ENCODE measurements at places on chromosomes 7 and 10.

GRCh38 chr7:41003611-41003940, 699.3 kb downstream of the INHBA start:
- peak; percentile 63 for DNase-seq

DNA sequence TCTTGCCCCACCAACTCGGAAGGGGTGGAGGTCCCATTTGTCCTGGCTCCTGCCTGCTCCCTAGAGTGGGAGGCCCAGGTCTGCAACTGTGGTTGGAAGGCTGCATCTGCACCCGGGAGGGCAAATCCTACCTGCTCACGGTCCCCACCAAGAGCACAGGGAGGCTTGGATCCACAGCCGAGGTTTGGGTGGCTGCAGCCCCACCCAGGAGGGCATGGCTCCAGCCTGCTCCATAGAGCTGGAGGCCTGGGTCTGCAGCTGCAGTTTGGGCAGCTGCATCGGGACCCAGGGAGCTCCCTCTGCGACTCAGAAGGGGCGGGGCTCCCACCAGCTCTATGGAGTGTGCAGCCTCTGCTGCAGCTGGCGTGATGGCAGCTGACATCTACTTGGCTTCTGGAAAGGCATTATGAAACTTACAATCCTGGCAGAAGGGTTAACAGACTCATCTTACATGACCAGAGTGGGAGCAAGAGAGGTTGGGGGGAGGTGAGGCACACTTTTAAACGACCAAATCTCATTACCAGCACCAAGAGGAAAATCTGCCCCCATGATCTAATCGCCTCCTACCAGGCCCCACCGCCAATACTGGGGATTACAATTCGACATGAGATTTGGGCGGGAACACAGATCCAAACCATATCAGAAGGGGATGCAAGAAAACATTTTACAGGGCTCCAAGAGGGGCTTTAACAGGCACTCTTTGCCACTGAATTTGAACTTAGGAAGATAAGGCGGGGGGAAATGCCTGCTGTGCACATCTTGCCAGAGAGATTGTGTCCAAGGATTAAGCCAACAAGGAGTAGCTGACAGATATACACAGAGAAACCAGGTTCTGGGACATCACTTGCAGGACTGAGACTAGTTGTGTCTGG, 8.2 kb upstream of the BLVRA start:
- no peak for DNase-seq

GRCh38 chr7:45359776-45360175, 202.2 kb downstream of the RAMP3 start:
- no peak for DNase-seq

DNA sequence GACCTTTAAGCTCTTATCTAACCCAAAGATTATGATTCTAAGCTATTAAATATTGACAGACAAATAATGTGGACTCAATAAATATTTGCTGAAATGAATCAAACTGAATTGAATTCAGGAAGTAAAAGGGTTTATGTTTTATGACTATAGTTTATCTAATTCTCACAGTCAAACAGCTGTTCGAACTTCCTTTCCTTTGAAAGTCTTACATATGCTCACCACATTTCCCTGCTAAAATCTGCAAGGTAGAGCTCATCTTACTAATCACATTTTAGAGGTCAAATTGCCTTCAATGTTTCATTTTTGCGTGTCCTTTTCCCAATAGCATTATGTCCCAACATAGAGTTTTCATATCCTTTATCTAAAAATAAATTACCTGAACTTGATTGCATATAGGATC, 154.9 kb upstream of the PPP1R3A start:
- DNase-seq: no peak

DNA sequence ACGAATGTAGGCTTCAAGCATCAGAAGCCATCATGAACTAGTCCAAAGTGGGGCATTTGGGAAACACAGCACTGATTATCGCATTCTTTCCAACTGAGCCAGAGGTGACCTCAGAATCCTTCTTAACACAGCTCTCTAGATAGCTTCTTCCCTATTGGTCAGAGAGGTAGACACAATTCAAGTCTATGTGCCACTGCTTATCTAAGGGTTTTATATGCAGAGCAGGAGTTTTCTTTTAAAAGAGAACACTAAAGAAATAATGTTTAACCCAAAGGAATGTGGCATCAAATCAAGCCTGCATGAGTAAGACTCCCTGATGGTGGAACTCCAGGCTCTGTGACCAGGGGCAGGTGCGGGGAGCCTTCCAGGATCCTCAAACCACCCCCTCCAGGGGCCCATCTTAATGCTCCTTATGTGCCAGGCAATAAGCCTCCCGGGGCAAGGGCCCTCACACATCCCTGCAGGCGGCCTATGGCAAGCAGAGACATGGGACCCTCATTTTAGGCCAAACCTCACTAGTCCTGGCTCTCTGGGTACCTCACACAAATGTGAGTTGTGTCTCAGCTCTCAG, 13.8 kb downstream of the HSPA12A start:
- no peak for DNase-seq

GRCh38 chr7:99374111-99375064, at the start of gene ARPC1B:
TSS of gene ARPC1B (plus strand) at chr7:99374730. CDS start at chr7:99385715, 10,985 bp downstream.
- DNase-seq: peak; percentile 91

GRCh38 chr10:104327745-104328645, 10.3 kb downstream of the ITPRIP start:
- peak; percentile 82 for DNase-seq

- DNase-seq: peak; percentile 71
Observed at GRCh38 chr10:124092250-124092859, 1.0 kb downstream of the CHST15 start.

GRCh38 chr10:47026301-47027107, 115.3 kb downstream of the PTPN20 start:
- DNase-seq: peak; percentile 50

DNA sequence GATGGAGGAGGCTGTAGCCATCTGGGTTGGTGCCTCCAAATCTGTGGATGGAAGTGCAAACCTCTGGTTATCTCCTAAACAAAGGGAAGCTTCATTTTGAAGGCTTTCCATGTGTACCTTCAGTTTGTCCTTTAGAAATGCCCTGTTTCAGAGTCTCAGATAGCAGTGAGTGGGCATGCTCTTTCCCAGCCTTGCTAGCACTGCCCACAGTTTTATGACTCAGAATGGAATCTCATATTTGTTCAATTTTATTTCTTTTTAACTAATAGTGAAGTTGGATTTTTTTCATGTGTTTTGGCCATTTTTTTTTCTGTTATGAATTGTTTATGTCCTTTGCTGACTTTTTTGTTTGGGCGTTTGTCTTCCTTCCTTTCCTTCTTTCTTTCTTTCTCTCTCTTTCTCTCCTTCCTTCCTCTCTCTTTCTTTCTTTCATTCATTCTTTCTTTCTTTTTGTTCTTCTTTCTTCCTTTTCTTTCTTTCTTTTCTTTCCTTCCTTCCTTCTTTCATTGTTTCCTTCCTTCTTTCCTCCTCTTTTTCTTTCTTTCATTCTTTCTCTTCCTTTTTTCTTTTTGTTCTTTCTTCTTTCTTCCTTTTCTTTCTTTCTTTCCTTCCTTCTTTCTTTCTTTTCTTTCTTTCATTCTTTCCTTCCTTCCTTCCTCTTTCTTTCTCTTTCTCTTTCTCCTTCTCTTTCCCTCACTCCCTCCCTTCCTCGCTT, 25.6 kb downstream of the PRF1 start:
- no peak for DNase-seq

DNA sequence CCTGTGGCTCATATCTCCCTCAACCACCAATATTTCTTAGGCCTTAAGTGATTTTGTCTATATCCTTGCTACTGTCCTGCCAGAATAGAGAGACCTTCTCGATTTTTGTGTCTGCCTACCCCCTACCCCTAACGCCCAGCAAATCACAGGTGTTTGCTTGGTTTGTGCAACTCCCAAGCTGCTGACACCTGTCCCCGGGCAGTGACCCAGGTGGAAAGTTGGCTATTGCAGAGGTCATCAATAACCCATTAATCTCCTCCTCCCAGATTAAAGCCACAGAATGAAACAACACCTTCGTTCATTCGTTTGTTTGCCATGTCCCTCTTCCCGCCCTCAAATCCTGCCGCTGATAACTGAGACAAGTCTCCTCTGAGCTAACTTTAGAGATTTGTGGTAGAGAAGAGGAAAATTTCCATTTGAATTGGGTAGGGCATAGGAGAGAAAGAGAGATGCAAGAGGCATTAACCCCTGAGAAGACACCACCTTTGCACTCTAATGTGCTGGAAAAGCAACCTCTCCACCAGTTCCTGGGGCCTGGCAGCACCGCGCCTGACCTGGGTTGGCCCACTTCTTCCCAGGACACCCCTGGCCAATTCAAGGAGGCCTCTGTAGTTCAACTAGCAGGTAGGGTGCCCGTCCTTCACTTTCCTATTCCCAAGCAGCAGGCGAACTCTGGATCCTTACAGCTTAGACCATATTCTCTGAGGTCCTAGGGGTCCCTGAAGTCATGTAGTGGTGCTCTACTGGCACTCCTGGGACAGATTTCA, 3.0 kb downstream of the NEUROG3 start:
- DNase-seq: no peak

- no peak for DNase-seq
Observed at GRCh38 chr7:98526059-98526458, 91.0 kb upstream of the NPTX2 start.

DNA sequence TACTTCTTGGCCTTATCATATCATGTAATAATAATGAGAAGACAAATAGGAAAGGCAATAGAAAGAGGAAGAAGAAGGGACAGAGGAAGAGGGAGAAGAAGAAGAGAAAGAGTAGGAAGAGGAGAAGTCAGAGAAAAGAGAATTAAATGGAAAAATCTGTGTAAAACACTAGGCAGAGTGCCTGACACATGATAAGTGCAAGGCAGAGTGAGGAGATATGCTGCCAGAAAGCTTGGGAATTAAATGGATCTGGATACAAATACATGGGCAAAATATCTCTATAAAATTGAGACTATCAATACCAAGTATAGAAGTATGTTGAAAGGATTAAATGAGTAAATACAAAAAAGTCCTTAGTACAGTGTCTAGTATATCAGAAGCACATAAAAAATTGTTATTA, 124.8 kb downstream of the CACNA2D1 start:
- DNase-seq: no peak

DNA sequence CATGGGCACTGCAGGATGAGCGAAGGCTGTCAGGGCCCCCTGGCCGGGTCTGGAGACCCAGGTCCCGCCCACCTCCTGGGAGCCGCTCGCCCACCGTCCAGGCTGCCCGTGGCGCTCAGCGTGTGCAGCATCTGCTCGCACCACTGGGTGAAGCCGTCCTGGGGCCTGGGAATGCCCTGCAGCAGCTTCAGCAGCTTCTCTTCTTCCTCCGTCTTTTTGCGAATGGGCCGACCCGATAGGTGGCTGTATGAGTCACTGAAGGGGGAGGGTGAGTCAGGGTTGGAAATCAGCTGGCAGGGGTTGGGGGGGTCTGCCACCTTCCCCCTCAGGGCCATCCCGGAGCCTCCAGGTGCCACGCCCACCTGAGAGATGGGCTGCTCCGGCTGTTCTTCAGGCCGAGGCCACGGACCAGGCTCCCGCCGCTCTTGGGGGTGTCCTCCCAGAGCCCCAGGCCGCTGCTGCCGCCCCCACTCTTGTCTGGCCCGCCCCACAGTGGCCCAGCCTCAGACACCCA, 8.7 kb downstream of the GNB2 start:
- DNase-seq: peak; percentile 73

DNA sequence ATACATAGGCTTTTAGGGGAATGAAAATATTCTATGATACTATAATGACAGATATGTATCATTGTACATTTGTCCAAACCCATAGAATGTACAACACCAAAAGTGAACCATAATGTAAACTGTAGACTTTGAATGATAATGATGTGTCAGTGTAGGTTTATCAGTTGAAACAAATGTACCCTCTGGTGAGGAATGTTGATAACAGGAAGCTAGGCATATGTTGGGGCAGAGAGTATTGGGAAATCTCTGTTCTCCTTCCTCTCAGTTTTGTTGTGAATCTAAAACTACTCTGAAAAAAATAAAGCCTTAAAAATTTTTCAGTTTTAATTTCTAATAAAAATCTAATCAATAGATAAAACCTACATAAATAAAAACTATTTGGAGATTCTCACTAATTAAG, 36.9 kb downstream of the C1GALT1 start:
- no peak for DNase-seq

DNA sequence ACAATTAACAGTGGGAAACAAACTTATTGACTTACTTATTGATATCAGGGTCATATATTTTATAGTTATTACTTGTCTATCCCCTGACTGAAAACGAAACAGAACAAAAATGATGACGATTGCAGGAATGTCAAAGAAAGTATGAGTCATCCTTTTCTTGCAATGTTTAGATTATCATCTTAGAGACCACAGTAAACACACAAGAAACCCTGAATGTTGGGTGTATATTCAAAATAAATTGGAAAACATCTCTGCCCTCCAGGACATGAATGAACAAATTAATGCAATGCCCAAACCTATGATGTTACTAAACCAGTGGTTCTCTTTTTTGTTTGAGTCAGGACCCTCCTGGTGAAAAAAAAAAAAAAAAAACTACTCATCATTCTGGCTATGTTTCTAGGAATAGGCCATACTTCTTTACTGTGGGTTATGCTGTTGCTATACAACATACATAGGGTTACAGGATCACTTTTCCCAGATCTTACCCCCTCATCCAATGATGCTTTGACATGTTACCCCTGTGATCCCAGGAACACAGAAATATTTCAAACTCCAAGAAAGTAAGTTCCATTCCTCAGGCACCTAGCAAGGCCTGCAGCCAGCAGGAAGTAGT, 623.4 kb upstream of the IGFBP3 start:
- DNase-seq: no peak

GRCh38 chr7:48083114-48083830, 5.8 kb upstream of the UPP1 start:
- no peak for DNase-seq

DNA sequence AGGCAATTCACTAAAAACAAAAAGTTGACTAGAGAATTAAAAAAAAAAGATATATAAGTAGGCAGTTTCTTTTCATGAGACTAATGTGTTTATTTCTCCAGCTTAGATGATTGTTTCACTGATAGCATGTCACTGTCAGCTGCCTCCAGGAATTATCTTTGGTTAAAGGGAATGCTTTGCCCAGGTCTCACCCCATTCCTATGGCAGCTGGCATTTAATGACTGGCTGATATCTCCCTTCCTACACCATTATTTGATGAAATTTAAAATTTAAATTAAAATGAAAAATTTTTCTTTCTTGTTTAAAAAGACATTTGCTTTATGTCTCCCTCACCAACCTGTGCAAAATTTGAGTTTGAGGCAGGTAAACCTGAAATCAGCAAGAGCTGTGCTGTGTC, 214.5 kb upstream of the PRSS1 start:
- DNase-seq: no peak

DNA sequence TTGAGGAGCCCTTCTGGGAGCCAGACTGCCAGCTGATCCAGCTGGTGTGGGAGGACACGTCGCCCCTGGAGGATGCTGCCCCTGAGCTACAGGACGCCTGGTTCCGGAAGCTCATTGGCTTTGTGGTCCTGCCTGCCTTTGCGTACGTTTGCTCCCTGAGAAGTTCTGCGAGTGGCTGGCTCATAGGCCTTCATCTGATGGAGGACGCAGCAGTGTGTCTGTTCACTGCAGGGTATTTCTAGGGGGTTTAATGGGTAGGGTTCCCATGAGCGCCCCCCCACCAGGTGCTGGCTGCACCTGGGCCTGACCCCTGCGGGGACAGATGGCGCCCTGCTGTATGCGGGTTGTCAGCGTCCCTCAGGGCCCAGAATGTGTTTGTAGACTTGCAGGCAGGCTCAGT, 5.0 kb downstream of the PAOX start:
- peak; percentile 44 for DNase-seq

GRCh38 chr7:35649711-35650110, 45.2 kb downstream of the HERPUD2 start:
- no peak for DNase-seq

All from islet precursor cell (in vitro differentiated cells).